ENCODE measurements at places on chromosomes 11 and 22.

GRCh38 chr11:15941206-15941770 lies 415.1 kb downstream of the SOX6 start:
- DNase-seq = no peak

DNA sequence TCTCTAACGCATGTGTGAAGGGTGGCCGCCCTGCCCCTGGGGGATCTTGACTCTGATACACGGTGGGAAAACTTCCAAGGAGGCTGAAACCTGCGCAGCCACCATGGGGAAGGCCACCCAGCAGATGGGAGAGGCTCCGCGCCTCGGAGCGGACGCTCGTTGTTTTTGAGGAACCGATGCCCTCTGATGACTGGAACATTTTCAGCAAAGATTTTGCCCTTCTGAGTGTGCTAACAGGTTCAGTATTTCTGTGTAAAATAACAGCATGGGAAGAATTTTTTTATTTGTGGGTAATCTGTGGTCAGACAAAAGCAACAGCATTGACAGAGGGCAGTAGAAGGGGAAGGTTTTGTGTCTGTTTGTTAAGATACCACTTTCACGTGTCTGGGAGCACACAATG lies 16.7 kb downstream of the MB start:
- no peak for DNase-seq

GRCh38 chr11:60910281-60910687 lies 3.7 kb upstream of the TMEM109 start:
- DNase-seq = no peak

- DNase-seq = no peak
These were observed 976.3 kb upstream of the FAT3 start for GRCh38 chr11:91248199-91248807.

DNA sequence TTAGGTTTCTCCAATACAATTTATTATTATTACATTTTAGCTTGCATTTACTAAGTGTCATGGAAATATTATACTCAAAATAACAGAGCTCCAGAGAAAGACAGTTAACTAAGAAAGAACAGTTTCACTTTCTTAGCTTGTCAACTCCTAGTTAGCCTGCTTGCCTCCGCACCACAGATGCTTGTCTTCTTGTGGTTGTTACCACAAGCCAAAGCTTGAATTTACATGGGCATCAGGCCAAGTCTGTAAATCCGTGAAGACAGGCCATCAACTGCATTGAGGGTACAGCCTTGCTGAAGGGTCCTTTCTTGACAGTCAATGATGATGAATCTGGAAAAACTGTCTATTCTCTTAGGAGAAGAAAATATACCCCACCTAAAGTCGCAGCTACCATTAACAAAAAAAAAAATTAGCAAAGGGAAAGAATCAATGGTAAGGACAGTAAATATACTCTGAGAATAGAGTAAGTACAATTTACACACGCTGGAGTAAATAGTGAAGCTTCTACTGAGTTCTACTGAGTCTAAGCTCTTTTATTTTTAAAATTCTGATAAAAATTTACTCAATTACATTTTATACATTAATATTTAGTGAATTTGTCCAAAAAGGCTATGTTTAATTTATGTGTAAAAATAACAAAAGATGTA lies 15.6 kb upstream of the DENND5A start:
- peak; percentile 26 for DNase-seq

DNA sequence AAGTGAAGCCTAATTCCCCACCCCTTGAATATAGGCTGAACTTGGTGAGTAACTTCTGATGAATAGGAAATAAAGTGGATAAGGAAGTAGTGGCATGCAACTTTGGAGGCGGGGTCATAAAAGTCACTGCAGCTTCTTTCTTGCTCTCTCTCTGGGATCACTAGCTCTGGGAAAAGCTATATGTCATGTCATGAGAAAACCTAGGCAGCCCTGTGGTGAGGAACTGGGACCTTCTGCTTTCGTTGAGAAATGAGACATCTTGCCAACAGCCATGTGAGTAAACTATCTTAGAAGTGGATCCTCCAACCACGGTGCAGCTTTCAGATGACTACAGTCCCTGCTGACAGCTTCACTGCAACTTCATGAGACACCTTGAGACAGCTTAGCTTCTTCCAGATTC lies 15.7 kb downstream of the ZNF214 start:
- DNase-seq = no peak

DNA sequence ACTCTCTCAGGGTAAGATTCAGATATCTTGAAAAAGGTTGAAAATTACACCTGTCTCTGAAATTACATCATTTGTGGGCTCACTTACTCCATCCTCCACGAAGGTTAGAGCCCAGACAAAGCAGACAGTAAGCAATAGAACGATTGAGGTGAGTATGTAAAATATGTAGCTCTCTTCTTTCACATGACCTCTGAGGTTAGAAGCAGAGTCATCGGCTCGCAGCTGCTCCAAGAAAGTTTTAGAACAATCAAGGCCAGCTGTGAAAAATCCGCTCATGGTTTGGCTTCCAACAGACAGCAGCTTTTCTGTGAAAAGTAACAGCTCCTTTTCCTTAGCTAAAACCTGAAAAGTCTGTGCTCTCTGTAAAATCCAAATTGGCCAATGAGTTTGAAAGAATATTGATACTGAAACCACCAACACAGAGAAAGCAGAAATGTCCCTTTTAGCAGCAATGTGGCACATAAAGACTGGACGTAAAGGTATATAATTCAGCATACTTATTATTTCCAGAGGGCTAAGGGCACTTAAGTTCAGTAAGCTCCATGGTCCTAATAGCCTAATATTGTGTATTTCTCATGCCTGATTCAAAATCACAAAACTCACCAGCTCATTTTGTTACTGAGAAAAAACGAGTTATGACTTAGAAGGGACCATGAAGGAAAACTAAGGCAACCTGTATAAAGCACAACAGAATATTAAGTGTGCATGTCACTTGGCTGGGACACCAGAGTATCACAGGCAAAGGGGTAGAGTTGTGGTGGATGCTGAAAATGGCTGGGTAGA lies 78.2 kb downstream of the FAM76B start:
- no peak for DNase-seq

Data from NK-92 treated with Interleukin-12 subunit alpha and Interleukin-12 subunit beta, amount 100 ng/mL, for 24 hours (cell line).